Activated CD4-positive, alpha-beta T cell treated with anti-CD3 and anti-CD28 coated beads, Interleukin-2, amount 50 U/mL, for 48 hours (primary cell): ENCODE measurements at places on chromosomes 3 and 15.

GRCh38 chr3:119586733-119587172, 7.5 kb downstream of the ADPRH start:
- no peak for DNase-seq

DNA sequence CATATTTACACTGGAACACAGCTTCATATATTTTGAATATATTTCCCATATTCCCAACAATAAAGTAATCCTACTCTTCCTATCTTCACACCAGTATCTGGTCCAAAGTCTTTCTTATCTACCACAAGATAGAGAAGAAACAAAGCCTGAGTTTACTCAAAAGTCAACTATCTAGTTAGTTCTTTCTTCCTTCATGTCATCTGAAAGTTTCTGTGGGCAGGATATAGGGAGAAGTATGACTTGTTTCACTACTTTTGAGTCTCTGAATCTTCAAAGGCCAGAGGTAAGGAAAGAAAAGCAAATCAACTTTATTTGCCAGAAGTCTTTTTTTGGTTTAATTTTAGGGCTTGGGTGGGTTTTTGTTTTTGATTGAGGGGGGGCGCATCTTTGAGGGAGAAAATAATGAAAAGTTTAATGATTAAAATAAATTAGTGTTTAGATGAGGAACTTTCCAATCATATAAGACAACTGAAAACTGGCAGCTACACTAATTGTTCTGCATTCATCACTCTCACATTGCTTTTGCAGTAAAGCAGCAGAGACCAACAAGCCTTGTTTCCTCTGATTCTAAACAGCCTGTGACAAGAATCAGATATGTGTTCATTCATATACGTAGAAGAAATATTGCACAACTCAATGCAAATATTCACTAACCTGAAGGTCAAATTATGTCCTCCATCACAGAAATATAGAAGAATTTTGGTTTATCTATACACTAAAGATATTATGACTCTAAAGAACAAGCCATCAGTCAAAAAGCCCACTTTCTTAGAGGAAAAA, 421.4 kb downstream of the SHQ1 start:
- DNase-seq, result no peak

GRCh38 chr3:139519998-139520737, 19.4 kb downstream of the RBP1 start:
- DNase-seq, result peak; percentile 22

GRCh38 chr15:67164811-67165253, 89.6 kb downstream of the AAGAB start:
- DNase-seq, result no peak

DNA sequence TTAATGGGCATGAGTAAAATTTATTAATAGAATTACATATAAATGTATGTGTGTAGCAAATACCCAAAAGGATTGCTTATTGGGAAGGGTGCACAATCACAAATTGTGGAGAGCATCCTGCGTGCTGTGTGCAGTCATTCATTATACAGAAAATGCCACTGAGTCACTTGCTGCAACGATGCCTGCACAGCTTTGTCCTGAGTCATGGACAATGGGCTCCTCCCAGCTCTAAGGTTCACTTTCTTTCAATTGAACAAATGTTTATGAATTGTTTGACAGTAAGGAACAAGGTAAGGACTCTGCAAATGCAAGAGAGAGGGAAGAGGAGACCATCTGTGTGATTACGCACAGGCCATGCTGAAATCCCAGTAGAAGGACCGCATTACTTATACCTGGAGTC, 18.7 kb downstream of the CFAP161 start:
- no peak for DNase-seq

- DNase-seq, result no peak
These were observed 198.0 kb downstream of the PDE8A start for GRCh38 chr15:85179700-85180099.

DNA sequence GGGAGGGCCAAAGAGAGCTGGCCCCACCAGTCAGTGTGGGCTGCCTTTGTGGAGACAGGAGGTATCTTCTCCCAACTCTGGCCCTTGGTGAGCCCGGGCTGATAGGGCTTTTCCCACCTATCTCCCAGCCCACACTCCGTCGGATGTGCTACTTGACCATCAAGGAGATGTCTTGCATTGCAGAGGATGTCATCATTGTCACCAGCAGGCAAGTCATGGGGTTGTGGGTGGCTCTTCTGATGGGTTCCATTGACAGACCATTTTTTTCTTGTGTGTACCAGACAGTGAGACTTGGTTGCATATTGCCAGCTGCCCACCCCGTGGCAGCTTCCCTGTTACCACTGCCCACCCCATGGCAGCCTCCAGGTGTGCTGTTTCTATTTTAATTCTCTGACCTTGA, 3.3 kb downstream of the COPG1 start:
- DNase-seq, result no peak

DNA sequence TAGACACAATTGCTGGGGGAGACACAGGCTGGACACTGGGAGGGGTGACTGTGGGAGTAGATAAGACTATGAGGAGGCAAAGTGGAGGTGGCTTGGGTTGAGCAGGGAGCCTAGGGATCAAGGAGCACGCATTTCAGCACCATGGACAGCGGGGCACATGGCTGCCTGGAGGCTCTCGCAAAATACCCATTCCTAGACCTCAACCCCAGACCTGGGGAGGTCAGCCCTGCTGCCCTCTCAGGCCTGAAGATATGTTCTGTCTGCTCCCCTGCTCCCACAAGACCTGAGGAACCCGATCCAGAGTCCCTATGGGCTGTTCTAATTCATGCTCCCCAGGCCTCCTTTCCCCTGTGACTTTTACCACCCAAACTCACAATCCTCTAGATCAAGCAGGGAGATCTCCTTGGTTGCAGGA, 16.0 kb upstream of the CPEB1 start:
- peak; percentile 55 for DNase-seq

- no peak for DNase-seq
These were observed 138.3 kb upstream of the UBP1 start for GRCh38 chr3:33578325-33579177.

- no peak for DNase-seq
These were observed 169.1 kb downstream of the CDIN1 start for GRCh38 chr15:36748366-36749115.

DNA sequence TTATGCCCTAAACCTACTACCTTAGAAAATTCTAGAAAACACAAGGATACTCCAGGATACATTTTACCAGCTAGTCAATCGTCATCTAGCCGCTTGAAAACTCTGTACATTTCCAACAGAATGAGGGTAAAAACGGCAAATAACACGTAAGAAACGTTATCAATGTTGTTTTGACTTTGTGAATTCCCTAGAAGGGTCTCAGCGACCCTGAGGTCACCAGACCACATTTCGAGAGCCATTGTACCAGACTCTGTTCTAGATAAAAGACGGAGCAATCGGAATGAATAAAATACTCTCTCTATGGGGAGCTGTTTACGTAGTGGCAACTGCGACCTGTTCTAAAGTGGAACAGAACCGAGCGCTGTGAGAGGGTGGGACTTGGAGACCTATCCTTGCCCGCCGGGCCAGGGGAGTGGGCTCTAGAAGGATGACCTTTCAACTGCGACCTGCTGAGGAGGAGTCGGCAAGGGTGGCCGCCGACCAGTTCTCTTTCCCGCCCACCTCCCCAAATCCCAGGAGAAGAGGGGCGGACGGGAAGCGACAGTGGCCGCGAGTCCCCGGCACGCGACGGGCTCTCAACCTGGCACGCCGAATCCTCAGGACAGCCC, 778 bp upstream of the AP4E1 start:
- DNase-seq, result peak; percentile 64

DNA sequence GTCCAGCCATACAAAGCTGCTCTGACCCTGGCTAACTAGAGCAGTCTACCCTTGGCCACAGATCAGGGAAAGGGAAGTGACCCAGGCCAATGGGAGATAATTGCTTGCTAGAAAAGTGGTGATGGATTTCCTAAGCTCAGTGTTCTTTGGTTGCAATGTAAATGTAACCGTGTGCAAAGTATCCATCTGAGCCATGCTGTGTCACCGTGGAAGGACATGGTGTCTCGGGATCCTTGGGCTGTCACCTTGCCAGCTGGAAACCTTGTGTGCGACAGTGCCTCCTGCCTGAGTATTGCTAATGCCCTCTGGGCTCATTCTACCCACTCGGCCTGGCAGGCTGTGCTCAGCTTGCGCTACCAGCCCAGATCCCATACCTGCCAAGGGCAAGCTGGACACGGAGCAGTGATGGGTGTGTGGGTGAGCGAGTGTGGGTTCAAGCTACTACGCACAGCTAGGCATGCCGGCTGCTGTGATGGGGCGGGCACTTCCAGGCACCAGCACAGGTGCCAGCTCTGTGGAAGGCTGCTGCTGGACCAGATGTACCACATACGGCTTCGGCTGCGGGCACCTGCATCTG, 10.7 kb upstream of the SIAH2 start:
- no peak for DNase-seq

DNA sequence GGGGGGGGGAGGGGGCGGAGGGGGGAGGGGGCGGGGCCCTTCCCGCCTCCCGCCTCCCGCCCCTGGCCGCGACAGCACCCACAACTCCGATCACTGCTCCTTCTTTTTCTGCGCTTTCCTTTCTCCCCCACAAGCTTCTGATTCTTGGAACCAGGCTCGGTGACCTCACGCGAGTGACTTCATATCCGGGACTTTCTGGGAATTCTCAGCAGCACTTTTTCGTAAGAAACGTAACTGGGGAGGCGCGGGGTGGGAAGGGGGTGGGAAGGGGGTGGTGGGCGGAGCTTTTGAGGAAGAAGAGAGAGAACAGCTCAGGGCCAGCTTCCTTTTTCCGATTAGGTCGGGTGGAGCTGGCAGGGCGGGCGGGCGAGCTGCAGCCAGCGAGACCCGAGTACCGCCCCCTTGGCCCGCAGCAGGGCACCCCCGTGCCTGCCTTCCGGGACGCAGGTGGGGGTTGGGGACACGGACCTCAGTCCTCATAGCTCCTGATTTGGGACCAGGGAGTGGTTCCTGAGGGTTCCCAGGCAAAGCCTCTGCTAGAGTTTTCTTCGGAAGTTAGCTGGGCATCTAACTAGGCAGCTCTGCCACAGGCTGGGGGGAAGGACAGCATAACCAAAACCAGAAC, 14.6 kb downstream of the XIRP1 start:
- DNase-seq, result peak; percentile 83

GRCh38 chr3:4241595-4242170, 61.5 kb upstream of the SETMAR start:
- no peak for DNase-seq

DNA sequence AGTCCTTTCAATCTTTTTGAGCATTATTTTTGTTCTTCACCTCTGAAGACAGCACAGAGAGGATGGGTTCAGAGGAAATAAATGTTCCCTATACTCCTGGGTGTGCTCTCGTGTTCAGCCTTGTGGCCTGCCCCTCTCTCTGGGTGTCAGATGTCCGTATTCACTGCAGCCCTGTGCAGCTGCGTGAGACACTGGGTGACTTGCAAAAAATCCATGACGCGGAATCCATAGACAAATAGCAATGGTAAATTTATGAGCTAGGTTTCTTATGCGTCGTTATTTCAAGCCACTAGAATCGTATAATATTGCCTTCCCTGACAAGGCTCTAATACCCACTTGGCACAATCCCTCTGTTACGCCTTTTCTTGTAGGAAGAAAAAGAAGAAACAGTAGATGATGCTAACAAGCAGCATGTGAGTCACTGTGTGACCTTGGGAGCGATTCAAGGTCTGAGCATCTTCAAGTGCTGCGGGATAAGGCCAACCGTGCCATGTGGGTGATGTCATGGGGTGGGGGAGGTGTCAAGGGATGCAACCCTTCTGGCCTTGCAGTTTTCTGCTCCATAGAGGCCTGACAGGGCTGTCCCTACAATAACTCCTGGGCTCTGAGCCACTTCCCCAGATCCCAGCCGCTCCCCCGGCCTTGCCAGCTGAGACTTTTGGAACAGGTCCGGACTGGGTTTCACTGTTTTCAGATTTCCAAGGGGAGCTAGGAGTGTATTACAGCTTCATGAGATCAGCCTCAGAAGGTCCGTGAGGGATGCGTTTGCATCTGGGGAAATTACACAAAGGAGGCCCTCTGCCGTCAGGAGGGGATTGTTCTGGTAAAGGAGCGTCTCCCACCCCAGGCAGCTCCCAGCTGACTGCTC, 47.6 kb upstream of the POMGNT2 start:
- no peak for DNase-seq

DNA sequence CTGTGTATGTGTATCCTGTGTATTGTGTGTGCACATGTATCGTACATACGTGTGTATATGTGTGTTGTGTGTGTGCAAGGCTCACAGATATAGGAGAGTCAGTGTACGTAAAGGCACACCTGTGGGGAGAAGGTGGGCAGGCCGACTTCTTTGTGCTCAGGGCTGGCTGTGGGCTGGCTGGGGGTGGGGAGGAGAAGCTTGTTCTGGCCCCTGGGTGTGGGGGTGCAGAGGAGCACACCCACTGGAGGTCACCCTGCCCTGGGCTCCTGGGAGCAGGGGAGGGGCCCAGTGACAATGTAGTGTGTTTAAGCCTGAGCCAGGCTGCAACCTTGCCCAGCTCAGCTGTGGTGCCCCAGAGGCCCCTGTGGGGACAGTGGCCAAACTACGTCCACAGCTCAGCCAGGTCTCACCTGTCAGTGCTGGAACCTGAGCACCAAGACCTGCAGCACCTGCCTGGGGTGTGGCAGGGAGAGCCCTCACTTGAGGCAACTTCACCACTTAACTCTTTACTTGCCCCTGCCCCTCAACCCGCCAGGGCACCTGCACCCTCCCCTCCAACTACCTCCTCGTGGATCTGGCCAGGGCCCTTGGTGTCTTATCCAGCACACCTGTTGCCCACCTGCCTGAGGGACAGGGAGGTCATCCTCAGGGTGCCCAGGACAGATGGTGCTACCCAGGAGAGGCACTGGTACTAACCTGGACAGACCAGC, 2.6 kb upstream of the HHATL start:
- no peak for DNase-seq

DNA sequence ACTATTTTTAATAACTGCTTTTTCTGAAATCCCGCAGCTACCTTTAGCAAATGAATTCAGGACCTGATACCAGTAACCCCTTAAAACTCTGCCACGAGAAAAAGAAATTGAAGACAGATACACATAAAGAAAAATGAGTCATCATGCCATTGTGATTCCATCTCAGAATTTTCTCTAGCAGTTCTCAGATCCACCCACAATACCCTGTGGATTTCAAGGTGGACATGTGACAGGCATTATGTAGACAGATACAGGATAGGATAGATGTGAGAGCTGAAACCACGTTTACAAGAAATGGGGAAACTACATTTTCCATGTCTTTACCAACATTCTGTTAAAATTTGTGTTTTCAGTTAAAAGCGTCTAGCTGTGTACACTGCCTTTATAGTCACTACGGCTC, 291.9 kb upstream of the NR2F2 start:
- no peak for DNase-seq

GRCh38 chr3:62329971-62330370, 43.4 kb downstream of the FEZF2 start:
- no peak for DNase-seq

- DNase-seq, result peak; percentile 22
These were observed 43.2 kb downstream of the ARHGEF3 start for GRCh38 chr3:56758539-56758981.

GRCh38 chr3:177591379-177591778, 394.1 kb upstream of the TBL1XR1 start:
- DNase-seq, result no peak

DNA sequence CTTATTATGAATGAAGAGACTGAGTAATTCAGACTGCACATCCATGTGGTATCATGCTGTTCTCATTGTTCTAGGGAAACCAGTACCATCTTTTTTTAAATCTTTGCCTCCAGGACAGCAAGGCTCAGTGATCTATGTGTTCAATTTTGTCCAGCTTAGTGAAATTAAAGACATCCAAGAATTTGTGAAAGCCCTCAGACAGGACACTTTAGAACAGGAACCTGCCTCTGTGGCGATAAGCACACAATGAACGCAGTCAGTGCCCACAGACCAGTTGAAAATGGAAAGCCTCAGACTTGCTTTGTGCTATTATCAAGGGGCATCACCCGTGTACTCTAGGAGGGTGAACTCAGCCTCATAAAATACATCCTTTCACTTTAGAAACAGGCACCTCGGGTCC, 20.1 kb downstream of the EID1 start:
- DNase-seq, result no peak
